ENCODE measurements at places on chromosomes 16 and 17.

GRCh38 chr17:65131946-65132345 is 5.2 kb upstream of the RGS9 start:
- no peak for DNase-seq

DNA sequence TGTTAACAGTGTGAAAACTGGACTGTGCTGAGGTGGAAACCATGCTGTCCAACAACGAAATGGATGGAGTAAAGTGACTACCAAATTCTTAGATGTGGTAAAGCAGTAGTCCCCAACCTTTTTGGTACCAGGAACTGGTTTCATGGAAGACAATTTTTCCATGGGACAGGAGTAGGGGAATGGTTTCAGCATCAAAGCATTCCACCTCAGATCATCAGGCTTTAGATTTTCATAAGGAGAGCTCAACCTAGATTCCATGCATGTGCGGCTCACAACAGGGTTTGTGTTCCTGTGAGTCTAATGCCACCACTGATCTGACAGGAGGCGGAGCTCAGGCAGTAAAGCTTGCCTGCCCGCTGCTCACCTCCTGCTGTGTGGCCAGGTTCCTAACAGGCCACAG is 11.5 kb downstream of the SLX4 start:
- DNase-seq: no peak

- DNase-seq: no peak
Observed at GRCh38 chr17:64009571-64010402, 10.6 kb downstream of the ICAM2 start.

DNA sequence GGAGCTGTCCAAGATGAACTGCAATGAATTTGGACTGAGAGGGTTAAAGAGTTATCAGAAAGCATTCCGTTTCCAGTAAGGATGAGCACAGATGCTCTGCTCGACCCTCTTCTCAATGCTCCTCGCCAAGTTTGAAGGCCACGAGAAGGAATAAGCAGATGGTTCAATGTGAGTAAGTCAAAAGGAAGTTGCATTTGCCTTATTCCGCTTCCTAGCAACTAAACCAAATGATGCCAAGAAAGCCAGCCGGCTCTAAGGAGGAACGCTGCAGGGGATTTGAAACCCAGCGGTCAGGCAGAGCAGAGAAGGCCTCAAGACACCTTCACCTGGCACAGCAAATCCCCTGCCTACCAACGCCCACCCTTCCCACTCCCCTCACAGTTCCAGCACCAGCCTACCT is 52.1 kb upstream of the CNEP1R1 start:
- DNase-seq: no peak

GRCh38 chr16:2206780-2207433 is 1.7 kb downstream of the MLST8 start:
- DNase-seq: no peak

DNA sequence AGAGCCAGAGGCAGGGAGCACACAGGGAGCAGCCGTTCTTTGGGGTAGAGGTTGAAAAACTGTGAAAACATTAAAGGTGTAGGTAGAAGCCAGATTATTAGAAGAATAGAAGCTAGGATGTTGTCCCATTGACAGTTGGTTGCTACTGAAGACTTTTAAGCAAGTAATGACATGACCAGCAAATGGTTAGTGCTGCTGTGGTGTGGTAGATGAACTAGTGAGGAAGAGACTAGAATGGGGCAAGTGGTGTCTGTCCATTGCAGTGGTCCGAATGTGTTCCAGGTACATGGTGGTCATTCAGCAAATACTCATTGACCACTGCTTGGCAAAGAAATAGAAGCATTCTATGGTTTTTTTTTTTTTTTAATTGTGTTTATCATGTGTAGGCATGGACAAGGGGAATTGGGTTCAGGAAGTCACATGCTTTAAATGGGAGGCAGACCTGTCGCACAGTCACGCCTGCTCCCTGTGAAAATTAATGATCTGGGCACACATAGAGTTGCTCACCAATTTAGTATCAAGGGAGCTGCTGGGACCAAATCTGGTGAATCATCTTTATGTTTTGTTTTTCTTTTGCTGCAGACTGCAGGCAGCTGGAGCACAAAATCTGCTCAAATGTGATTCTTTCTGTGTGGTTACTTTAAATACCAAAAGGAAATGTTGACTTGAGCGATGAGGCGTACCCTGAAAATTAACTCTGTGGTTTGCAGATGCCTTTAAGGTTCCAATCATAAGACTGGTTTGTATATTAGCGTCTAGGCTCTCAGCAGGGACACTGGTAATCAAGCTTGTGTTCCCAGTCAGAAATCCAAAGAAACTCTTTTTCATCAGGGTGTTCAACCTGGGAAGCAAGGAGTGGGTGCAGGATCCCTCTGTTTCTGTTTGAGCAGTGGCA is 30.7 kb downstream of the YPEL2 start:
- DNase-seq: peak; percentile 60

DNA sequence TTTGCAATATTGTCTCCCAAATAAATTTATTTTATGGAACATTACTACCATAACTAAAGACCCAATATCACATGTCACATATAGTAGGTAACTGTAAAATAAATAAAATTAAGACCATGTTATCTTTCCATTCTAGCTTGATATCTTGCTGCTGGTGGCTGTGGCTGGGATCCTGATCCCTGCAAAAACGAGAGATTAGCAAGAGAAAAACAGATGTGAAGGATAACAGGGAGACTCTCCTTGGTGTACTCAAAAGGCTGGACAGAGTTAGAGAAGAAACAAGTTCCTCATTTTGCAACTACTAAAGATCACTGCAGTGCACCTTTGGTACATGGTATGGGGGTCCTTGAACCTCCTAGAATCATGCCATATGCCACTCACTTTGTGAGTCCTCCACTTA is 49.7 kb downstream of the ARHGAP27 start:
- DNase-seq: no peak

DNA sequence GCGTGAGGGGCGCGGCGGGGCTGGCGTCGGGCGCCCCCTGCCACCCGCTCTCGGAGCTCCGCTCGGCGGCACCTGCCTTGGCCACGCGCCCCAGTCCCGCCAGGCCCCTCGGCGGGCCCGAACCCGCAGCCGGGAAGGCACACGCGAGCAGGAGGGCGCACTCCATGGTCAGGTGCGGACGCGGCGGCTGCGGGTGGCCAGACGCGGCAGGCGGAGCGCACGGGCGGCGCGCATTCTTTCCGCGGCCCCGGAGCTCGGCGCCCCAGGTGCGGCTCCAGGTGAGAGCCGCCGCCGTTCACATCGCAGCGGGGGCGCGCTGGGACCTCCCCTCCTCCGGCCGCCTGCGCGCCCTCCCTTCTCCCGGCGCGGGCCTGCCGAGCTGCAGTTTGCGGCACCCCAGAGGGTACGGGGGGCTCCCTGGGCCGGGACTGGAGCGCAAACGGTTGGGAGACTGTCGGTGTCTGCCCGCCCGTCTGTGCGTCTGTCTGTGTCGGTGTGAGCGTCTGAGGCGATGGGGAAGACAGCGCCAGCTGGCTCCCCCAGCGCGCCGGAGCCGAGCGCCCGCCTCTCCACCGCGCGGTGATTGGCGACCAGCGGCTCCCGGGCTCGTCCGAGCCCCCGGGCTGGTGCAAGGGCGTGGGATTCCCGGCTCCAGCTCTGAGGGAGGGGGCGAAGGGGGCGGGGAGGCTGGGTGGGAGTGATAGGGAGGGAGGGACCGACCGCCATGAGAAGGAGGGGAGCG is at the start of gene ADAMTS18:
Gene ADAMTS18 (minus strand): TSS at position 505 of the 742 bp plus-strand sequence. CDS start 339 bp downstream, at position 166.
- DNase-seq: no peak

GRCh38 chr17:77217123-77217522 is 76.4 kb downstream of the SEC14L1 start:
- no peak for DNase-seq

DNA sequence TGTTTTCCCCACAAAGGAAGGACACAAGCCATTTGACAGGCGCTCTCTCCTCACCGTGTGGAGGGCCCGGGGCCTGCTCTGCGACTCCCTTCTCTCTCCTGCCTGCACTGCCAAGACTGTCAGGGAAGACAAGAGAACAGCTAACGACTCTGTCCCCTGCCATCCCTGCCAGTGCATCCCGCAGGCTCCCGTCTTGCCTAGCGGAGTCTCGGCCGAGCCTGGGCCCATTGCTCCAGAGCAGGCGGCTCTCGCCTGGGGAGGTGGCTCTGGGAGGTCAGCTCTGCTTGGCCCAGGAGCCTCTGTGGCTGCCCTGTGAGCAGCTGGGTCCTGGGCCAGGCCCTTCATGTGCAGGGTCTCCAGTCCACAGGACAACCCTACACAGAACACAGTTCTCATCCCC is 53.0 kb downstream of the WNT3 start:
- DNase-seq: no peak

GRCh38 chr17:27523712-27524111 is 67.5 kb downstream of the KSR1 start:
- DNase-seq: no peak

GRCh38 chr16:67441907-67442306 is 11.0 kb downstream of the HSD11B2 start:
- no peak for DNase-seq

- DNase-seq: no peak
Observed at GRCh38 chr17:31660684-31661083, 198.4 kb downstream of the COPRS start.

- no peak for DNase-seq
Observed at GRCh38 chr17:27533874-27534815, 77.9 kb downstream of the KSR1 start.

- DNase-seq: no peak
Observed at GRCh38 chr17:28907709-28908475, 5.0 kb upstream of the DHRS13 start.

GRCh38 chr16:11602321-11602720 is 15.6 kb upstream of the LITAF start:
- no peak for DNase-seq

GRCh38 chr17:30534938-30535921 is 58.0 kb downstream of the GOSR1 start:
- DNase-seq: no peak

DNA sequence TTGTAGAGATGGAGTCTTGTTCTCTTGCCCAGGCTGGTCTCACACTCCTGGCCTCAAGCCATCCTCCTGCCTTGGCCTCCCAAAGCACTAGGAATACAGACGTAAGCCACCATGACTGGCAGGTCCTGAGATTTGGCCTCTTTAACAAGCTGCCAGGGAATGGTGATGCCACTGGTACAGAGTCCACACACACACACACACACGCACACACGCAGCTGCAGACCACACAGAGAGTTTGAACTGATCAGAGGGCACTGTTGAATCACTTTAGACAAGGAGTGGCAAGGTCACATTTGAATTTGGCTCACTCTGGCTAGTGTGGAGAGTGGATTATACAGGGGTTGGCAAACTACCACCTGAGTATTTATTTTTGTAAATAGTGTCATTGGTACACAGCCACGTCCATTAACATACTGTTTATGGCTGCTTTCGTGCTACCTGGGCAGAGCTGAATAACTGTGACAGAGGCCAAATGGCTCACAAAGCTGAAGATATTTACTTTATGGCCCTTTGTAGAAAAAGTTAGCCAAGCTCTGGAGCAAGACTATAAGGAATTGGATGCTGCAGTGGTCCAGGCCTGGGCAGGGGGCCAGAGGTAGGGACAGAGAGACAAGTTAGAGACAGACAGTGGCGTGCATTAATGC is 9.9 kb downstream of the ITPRIPL2 start:
- no peak for DNase-seq

DNA sequence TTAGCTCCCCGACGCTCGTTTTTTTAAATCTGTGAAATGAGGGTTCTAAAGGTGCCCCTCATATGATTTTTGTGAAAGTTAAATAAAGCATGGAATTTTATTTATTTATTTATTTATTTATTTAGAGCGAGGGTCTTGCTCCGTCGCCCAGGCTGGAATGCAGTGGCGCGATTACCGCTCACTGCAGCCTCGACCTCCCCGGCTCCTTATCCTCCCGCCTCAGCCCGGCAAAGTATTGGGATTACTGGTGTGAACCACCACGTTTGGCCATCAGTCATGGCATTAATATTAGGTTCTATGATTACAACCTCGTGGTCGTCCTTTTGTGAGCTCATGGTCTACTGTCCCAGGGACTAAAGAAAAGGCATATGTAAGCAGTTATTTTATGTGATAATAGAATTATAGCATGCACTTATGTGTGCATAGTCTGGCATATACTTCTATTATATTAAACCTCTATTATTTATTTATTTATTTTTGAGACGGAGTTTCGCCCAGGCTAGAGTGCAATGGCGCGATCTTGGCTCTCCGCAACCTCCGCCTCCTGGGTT is 557 bp upstream of the LUC7L start:
- no peak for DNase-seq

DNA sequence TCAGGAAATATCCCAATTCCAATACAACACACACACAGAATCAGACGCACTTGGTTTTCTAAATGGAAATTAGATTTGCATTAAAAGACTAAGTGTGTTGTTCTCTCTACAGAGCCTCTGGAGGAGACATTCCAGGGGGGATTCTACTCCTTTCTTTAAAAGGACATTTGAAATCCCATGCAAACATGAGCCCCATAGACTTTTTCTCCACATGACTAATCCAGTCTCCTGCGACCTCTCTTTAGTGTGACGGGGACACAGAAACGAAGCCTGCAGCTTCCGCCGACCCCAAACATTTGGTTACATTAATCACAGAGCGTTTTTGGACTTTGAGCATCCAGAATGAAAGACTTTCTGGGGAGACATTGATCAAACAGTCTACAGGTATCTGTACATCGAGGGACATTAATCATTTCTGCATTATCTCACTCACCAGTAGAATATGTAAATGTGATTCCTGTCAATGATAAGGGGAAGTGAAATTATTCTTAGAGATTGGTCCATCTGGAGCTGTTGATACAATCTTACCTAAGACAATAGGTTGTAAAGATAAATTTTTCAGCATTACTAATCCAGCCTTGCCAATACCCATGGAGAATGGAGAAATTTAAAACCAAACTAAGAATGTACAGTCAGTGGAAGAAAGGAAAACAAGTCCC is 103.4 kb upstream of the IRX3 start:
- DNase-seq: no peak

- peak; percentile 75 for DNase-seq
Observed at GRCh38 chr17:39164675-39165143, 1.3 kb downstream of the ARL5C start.

DNA sequence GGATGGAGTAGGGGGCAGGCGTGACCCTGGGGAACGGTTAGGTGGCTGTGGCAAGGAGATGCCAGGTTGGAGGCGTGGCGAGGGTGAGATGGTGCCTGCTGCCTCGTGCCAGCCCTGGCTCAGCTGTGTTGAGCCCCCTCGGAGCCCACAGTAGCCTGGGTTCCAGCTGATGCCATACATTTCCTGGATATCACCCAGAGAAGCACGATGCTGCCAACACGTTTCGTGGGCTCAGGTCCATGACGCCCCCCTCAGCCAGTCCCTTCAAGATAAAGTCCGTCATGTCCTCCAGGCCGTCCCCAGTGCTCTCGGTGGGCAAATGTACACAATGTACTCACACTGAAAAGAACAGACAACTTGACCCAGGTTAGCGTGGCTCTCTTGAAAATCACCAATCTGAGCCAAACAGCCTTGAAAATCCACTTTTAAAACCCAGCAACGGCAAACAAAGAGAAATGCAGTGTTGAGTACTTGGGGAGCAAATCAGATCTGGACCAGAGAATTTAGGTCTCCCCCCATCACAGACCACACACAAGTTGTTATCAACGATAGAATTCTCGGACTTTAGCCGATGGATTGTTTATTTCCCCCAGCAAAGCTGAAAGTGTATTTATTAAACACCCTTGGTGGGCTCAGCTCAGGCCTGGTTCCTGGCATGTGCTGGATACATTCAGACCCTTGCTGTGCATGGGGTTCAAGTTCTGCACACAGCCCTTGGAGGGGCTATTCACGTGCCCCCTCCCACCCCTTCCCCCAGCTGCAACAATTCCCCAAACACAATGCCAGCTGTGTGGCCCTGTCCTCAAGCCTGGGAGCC is 102.8 kb upstream of the PLCG2 start:
- no peak for DNase-seq
